ENCODE measurements at places on chromosomes 12 and 14. TPM values are rescaled to one million over a fixed set of nuclear protein-coding genes. Genes with fewer than 3 reads are reported as not detected.

GRCh38 chr12:51873251-51873994 lies 14.5 kb upstream of the ANKRD33 start:
- no peak for DNase-seq
- peaks cover 16% of the 10 kb centered on the region for H3K4me1 ChIP-seq
- no peak overlapping the region for H3K27ac ChIP-seq
- peaks cover 9% of the 10 kb centered on the region for H3K27me3 ChIP-seq
- no peaks in the 10 kb centered on the region for H3K36me3 ChIP-seq

DNA sequence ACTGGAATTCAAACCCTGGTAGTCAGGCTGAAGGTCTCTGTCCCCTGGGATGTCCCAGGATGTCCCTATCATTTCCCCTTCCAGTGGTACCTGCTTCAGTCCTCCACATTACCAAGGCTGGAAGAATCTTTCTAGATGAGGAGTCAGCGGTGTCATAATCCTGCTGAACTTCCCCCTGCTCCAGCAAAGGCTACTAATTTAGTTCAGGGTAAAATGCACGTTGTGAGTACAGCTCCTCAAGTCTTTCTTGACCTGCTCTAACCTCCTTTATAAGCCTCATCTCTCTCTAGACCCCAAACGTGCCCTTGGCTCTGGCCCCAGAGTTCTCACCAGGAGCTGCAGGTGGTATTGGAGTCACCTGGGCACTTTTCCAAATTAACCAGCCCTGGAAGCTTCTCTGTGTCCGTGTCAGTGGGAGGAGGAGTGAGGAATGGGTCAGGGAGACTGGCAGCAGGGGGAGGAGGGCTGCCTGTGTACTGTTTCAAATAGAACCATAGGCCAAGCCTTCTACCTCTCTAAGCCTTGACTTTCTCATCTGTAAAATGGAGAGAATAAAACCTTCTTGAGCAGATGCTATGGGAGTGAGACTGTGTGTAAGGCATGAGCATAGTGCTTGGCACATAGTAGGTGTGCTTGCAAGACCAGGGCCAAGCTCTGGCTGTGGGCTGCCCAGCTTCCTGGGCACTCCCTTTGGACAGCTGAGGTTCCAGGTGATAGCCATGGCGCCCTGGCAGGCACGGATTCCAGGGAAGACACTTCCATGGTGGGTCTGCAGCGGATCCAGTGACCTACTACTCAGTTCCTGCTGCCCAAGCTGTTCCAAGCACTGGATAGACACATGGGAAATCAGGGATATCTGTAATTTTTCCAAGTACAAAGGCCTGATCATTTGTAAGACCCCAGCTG lies 24.5 kb downstream of the ASB2 start:
- H3K4me3 ChIP-seq, result no peak overlapping the region
- H3K27me3 ChIP-seq, result no peaks in the 10 kb centered on the region
- peaks cover 19% of the 10 kb centered on the region for H3K4me1 ChIP-seq
- no peak for DNase-seq

DNA sequence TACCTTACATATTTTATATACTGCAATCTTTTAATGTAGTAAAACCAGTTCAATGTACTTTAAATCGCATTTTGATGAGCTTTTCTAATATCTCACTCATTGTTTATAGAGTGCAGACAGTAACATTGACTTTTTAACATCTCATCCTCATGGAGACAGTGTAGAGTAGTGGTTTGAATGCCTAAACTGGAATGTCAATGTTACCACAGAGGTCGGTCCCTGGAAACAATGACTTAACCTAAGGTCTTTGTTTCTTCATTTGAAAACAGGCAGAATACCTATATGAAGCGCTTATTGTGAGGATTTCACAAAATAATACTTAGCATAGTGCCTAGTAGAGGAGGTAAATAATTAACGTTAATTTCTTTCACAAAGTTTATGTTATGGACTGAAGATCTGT lies 5.0 kb downstream of the CDK17 start:
- H3K27ac ChIP-seq, result no peak overlapping the region
- peaks cover 38% of the 10 kb centered on the region for H3K4me1 ChIP-seq
- no peaks in the 10 kb centered on the region for H3K27me3 ChIP-seq
- no peak for DNase-seq
- H3K36me3 ChIP-seq, result no peaks in the 10 kb centered on the region
- no peak overlapping the region for H3K4me3 ChIP-seq

DNA sequence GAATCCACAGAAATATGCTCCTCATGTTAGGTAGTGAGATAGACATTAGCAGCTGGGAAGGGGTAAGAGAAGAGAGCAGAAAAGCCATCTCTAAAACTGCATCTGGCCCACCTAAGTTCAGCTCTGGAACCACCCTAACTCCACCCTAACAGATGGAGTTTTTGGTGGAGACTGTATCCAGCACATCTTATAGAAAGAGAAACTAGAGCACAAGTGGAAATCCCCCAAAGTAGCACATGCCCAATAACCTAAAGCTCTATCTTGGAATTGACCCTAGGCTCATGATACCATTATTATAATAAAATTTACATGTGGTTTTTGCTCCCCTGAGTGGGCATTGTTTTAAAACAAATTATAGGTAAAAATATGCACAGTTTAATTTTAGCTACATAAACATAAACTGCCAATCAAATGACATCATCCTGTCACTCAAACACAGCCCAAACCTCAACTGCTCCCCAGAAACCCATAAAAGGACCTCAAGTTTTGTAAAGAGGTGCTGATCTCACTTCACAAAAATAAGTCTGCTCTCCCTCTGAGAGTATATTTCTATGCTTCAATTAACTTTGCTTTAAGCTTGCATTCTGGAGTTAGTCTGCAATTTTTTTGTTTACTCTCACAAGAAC lies 206.4 kb downstream of the PIK3C2G start:
- H3K36me3 ChIP-seq, result no peaks in the 10 kb centered on the region
- no peak overlapping the region for H3K4me3 ChIP-seq
- no peak for DNase-seq
- no peaks in the 10 kb centered on the region for H3K4me1 ChIP-seq
- H3K27me3 ChIP-seq, result no peaks in the 10 kb centered on the region

DNA sequence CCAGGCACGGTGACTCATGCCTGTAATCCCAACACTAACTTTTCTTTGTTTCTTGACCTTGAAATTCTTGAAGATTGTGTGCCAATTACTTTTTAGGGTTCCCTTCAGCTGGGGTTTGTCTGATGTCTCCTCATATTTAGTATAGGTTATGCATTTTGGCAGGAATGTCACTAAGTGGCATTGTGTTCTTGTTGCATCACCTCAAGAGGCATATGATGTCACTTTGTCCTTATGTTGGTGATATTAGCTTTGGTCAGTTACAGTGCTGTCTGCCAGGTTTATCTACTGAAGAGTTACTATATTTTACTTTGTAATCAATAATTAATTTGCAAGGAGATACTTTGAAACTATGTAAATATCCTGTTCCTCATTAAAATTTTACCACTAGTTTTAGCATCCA lies 61.0 kb upstream of the BTG1 start:
- H3K27ac ChIP-seq, result no peak overlapping the region
- H3K27me3 ChIP-seq, result no peaks in the 10 kb centered on the region
- peaks cover 15% of the 10 kb centered on the region for H3K4me1 ChIP-seq
- no peak overlapping the region for H3K4me3 ChIP-seq
- H3K36me3 ChIP-seq, result no peaks in the 10 kb centered on the region
- DNase-seq, result no peak

- no peak overlapping the region for H3K4me3 ChIP-seq
- H3K27me3 ChIP-seq, result no peaks in the 10 kb centered on the region
- H3K36me3 ChIP-seq, result no peaks in the 10 kb centered on the region
- no peak overlapping the region for H3K27ac ChIP-seq
- H3K4me1 ChIP-seq, result peaks cover 13% of the 10 kb centered on the region
Observed at GRCh38 chr14:55807881-55808379, 227.9 kb downstream of the KTN1 start.

- no peak overlapping the region for H3K27ac ChIP-seq
- peaks cover 91% of the 10 kb centered on the region for H3K36me3 ChIP-seq
- no peaks in the 10 kb centered on the region for H3K27me3 ChIP-seq
- no peak overlapping the region for H3K4me3 ChIP-seq
- DNase-seq, result no peak
Observed at GRCh38 chr14:101986953-101987352, 22.6 kb downstream of the DYNC1H1 start.

GRCh38 chr14:71062581-71063303 lies 155.5 kb downstream of the PCNX1 start:
- H3K27ac ChIP-seq, result no peak overlapping the region
- H3K4me1 ChIP-seq, result no peaks in the 10 kb centered on the region
- H3K4me3 ChIP-seq, result no peak overlapping the region
- H3K27me3 ChIP-seq, result no peaks in the 10 kb centered on the region
- peaks cover 20% of the 10 kb centered on the region for H3K36me3 ChIP-seq

- H3K4me1 ChIP-seq, result peaks cover 38% of the 10 kb centered on the region
- no peak for DNase-seq
- peak overlapping the region; percentile 94 for H3K27ac ChIP-seq
- no peaks in the 10 kb centered on the region for H3K36me3 ChIP-seq
Observed at GRCh38 chr12:31728289-31728916, 418 bp downstream of the AMN1 start.

- no peak overlapping the region for H3K27ac ChIP-seq
- peak; percentile 21 for DNase-seq
- peaks cover 4% of the 10 kb centered on the region for H3K36me3 ChIP-seq
- no peaks in the 10 kb centered on the region for H3K27me3 ChIP-seq
Observed at GRCh38 chr12:131097202-131098177, 143.8 kb downstream of the ADGRD1 start.

GRCh38 chr14:60349663-60350365 lies 100.8 kb downstream of the PPM1A start:
- H3K27me3 ChIP-seq, result no peaks in the 10 kb centered on the region
- H3K4me1 ChIP-seq, result no peaks in the 10 kb centered on the region
- H3K36me3 ChIP-seq, result no peaks in the 10 kb centered on the region
- H3K27ac ChIP-seq, result no peak overlapping the region
- H3K4me3 ChIP-seq, result no peak overlapping the region

DNA sequence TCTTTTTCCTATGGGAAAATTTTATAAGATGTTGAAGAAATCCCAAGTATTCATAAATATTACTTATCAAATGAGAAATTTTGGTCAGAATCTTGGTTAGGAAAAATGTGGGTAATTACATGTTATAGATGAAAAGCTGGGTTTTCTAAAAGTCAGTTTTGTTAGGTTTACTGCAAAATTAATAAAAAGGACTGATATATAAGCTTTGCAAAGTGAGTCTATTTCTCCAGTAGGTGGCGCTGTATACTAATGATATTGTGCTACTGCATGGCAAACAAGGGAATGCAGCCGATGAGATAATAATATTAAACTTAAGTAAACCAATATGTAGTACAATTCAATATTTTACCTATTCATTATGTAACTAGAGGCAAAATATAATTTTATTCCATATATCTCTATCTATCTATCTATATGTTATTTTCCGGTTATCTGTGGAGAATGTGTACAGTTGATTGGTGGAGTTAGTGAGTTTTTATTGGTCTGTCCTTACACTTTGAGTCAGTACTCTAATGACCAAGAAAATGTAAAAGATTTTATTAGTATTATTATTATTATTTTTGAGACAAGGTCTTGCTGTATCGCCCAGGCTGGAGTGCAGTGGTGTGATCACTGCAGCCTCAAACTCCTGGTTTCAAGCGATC lies 32.9 kb downstream of the MIPOL1 start:
- H3K4me3 ChIP-seq, result no peak overlapping the region
- no peak for DNase-seq

GRCh38 chr12:112496496-112496895 lies 77.7 kb downstream of the PTPN11 start:
- DNase-seq, result no peak
- H3K4me3 ChIP-seq, result no peak overlapping the region
- peaks cover 28% of the 10 kb centered on the region for H3K36me3 ChIP-seq
- no peaks in the 10 kb centered on the region for H3K4me1 ChIP-seq
- no peak overlapping the region for H3K27ac ChIP-seq
- H3K27me3 ChIP-seq, result no peaks in the 10 kb centered on the region

DNA sequence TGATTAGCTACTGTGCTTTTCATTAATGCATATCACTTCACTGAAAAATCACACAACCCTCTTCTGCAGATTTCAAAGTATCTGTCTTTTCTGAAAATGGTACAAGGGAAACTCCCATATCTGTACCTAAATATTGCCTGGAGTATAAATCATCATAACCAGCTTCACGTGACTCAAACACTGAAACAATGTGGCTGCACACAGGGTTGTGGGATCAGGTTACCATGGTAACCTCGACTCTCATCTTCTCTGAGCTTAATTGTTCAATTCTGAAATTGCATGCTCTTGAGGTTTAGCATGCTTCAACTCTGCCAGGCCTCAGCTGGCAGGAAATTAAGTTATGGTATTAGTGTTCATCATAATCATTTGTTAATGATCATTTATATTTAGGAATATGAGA lies 77.5 kb upstream of the CPSF6 start:
- H3K27ac ChIP-seq, result no peak overlapping the region
- no peaks in the 10 kb centered on the region for H3K27me3 ChIP-seq
- H3K4me1 ChIP-seq, result peaks cover 3% of the 10 kb centered on the region
- no peak overlapping the region for H3K4me3 ChIP-seq

GRCh38 chr12:65510584-65511050 lies 232.1 kb downstream of the MSRB3 start:
- H3K4me3 ChIP-seq, result no peak overlapping the region
- no peak for DNase-seq
- H3K27ac ChIP-seq, result no peak overlapping the region
- no peaks in the 10 kb centered on the region for H3K36me3 ChIP-seq
- H3K27me3 ChIP-seq, result no peaks in the 10 kb centered on the region

- peaks cover 48% of the 10 kb centered on the region for H3K4me1 ChIP-seq
- H3K27ac ChIP-seq, result peak overlapping the region; percentile 71
- H3K4me3 ChIP-seq, result no peak overlapping the region
Observed at GRCh38 chr14:76767681-76768656, 6.7 kb downstream of the VASH1 start.

DNA sequence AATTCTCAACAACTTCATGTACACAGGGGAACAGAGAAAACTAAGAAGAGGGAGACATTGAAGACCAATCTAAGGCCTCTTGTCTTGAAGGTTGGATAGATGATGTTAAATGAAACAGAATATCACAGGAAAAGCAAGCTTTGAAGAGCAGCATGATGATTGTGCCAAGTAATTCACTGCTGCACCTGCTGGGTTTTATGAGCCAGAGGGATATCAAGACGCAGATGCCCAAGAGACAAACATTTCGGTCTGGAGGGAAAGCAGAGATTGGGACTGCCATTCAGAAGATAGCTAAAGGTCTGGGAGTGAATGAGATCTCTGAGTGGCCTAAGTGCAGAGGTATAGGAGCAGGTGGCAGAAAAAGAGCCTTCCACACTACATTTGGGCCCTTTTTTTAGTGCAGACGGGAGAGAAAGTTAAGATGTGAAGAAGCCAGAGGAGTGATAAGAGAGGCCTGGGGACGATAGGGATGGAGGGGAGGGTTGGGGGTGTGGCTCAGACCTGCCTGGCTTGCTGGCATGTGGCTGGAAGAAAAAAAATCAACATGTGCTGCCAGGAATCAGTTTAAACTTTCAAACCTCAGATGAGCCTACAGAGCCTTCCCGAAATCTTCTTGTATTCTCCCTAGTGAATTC lies 200.6 kb downstream of the AEBP2 start:
- no peak for DNase-seq
- no peaks in the 10 kb centered on the region for H3K4me1 ChIP-seq
- H3K36me3 ChIP-seq, result no peaks in the 10 kb centered on the region
- no peaks in the 10 kb centered on the region for H3K27me3 ChIP-seq
- no peak overlapping the region for H3K27ac ChIP-seq

GRCh38 chr14:63275611-63276010 lies 43.1 kb downstream of the GPHB5 start:
- DNase-seq, result no peak
- H3K4me1 ChIP-seq, result peaks cover 10% of the 10 kb centered on the region
- H3K4me3 ChIP-seq, result no peak overlapping the region
- no peak overlapping the region for H3K27ac ChIP-seq
- no peaks in the 10 kb centered on the region for H3K27me3 ChIP-seq

The SMCO2 gene
- 0.27 TPM for total RNA-seq

The DPY19L2 gene
- 0.97 TPM for total RNA-seq

The PLEKHG3 gene
- total RNA-seq, result 12.8 TPM

The PAH gene
- not detected for total RNA-seq

The ACTR6 gene
- 4.2 TPM for total RNA-seq

The TSPAN8 gene
- 18.4 TPM for total RNA-seq

The POTEM gene
- not detected for total RNA-seq

The KCNH3 gene
- total RNA-seq, result 2.4 TPM

The TSPAN19 gene
- 0.76 TPM for total RNA-seq

The C1S gene
- 146 TPM for total RNA-seq

The GSC gene
- not detected for total RNA-seq
